OCI-LY7 (cell line): ENCODE measurements at places on chromosomes 7 and 10.

DNA sequence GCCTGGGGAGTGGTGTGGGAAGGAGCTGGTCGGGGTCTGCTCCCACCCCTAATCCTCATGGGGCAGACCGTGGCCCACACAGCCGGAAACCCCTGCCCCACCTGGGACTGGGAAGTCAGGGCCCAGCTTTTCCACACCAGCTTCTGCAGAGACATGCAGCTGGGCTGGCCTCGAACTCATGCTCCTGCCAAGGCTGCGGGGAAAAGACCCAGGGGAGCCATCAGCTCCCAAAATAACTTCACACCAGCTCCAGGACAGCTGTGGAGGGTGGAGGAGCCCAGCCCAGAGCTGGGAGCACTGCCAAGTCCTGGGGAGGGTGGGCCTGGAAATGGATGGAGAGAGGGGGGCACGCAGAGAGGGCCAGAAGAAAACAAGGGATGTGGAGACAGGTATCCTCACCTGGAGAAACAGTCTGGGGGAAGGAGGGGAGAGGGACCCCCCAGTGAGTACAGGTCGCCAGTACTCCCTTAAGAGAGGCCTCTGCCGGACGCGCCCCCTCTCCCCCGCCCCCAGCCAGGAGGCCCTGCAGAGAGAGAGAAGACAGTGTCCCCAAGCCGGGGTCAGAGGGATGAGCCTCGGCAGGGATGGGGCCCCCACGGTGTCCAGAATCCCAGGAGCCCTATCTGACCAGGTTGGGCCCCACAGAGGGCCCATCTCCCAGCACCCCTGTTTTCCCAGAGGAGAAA lies 11.5 kb upstream of the GRIFIN start:
- no peak for DNase-seq

DNA sequence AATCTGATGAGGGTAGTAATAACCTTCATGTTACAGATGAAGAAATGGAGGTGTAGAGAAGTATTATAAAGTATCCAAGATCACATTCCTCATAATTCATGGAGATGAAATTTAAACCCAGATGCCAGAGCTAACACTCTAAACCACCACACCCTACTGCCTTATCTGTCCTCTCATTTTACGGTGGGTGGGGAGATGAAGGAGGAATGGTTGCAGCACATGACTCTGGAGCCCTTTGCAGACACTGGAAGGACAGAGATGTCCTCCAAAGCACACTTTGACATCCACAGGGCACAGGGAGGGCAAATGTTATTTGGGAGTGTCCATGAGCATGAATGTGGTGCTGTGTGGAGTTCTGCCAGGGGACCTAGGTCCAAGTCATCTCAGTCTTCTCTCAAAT lies 1.1 kb downstream of the PLEKHS1 start:
- DNase-seq: no peak

GRCh38 chr7:152050547-152050971 lies 25.1 kb downstream of the GALNT11 start:
- DNase-seq: no peak

DNA sequence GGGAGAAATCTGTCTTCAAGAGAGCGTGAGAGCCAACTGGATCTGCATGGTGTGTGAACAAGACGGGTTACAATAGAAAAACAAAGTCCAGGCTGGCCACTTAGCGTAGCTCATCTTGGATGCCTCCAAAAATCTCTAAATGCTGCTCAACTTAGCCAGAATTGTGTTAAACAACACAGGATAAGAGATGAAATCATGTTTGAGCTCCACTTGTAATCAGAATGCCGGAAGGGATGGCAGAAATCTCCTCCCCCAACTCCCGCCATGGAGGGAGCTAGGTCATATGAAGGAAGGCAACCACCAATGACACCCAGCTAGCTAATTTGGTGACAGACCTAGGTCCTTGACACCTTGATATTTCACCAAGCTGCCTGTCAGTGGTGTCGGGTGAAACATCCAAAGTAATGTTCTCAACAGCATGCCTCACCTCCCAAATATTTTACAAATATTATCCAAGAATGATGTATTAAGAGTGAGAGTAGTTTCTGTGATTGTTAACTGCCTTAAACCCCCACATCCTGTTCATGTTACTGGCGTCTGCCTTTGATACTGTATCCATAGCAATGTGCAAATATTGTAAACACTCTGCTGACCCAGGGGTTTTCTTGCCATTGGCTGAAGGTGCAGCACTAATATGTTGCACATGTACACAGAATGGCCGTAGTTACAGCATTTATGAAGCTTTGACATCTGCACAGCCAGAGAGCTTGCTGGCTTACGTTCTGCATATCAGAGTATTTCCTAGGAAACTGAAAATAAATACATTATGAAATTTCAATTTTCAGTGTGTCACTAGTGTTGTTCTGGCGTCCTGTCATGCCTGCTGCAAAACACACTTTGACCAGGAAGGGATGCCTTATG lies 25.8 kb downstream of the TMEM254 start:
- no peak for DNase-seq

DNA sequence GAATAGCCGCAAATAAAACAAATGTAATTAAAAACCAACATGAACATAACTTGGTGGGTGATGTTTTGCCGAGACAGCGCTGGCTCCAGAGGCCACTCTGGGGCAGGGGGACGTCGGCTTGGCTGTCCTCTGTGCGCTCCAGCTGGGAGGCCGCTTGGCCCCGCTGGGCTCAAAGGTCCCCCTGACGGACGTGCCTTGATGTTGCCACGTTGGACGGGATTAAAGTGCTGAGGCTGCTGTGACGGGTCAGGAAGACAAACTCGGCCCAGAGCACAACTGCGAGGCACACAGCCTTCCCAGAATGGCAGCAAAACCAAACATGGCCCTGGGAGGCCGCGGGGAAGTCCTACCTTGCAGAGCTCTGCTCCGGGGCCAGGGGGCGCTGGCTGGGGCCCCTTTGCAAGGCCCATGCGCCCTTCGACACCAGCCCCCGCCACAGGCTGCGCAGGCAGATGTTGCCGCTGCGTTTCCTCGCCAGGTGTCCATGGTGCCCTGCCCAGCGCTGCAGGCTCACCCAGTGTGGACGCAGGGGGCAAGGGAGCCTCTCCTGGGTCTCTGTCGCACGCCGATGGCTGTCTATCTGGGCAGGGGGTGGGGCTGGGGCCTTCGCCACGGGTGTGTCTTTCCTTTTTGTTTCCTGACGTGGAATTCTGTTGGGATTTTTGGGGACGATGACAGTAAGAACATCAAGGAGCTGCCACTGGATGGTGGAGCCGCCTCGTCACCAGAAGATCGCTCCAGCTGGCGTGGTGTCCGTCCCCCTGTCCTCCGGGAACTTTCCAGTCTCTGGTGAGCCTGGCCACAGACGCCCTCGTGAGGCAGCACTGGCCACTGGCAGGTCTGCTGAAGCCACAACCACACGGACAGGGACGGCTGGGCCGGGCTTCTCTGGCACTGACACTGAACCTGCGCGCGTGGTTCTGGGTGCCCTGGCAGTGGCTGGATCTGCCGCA lies 99.6 kb upstream of the DIP2C start:
- no peak for DNase-seq

DNA sequence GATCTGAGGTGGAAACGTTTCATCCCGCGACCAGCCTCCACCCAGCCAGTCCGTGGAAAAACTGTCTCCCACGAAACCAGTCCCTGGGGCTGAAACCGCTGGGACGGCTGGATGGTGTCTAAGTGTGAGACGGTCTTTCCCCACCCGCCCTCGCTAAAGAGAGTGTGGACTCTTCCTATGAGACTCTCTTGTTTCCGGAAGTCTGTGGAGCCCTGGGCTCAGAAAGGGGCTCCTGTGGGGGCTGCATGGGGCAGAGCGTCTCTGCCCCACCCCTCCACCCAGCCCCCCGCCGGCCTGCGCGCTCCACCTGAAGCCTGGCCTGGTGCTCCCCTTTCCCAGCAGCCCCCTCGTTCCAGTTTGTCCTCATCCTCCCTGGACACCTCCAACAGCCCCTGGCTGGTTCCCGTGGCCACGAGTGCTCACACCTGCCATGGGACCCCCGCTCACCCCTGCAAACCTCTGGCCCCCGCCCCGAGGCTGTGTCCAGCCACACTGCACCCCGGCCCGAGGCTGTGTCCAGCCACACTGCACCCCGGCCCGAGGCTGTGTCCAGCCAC lies 28.7 kb downstream of the CFAP46 start:
- DNase-seq: no peak

GRCh38 chr7:2953099-2953498 lies 90.6 kb downstream of the CARD11 start:
- no peak for DNase-seq

- DNase-seq: no peak
These were observed 145.4 kb downstream of the NEURL1 start for GRCh38 chr10:103638948-103639347.
